ENCODE measurements at places on chromosomes 2 and 18. TPM values are rescaled to one million over a fixed set of nuclear protein-coding genes. Genes with fewer than 3 reads are reported as not detected.

GRCh38 chr2:230757476-230757875 is 44.8 kb downstream of the CAB39 start:
- no peak for DNase-seq

DNA sequence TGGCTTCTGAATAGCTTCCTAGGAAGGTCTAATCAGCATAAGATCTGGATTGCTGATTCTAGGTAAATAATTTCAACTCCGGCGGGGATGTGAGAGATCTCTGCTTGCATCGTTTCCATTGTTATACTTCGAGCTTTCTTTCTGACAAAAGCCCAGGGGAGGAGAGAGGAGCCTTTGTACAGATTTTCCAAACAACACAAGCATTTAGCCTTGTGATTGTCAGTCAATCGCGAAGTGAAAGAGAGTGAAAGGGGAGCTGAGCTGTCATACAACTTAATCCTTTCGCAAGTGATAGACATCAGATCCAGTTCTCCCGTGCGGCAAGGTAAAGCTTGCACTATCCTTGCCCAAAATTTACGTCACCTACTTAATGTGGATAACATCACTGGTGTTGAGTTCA is 26.2 kb downstream of the RALB start:
- DNase-seq = no peak

- no peak for DNase-seq
These were observed 146.6 kb upstream of the NCK2 start for GRCh38 chr2:105597806-105598803.

DNA sequence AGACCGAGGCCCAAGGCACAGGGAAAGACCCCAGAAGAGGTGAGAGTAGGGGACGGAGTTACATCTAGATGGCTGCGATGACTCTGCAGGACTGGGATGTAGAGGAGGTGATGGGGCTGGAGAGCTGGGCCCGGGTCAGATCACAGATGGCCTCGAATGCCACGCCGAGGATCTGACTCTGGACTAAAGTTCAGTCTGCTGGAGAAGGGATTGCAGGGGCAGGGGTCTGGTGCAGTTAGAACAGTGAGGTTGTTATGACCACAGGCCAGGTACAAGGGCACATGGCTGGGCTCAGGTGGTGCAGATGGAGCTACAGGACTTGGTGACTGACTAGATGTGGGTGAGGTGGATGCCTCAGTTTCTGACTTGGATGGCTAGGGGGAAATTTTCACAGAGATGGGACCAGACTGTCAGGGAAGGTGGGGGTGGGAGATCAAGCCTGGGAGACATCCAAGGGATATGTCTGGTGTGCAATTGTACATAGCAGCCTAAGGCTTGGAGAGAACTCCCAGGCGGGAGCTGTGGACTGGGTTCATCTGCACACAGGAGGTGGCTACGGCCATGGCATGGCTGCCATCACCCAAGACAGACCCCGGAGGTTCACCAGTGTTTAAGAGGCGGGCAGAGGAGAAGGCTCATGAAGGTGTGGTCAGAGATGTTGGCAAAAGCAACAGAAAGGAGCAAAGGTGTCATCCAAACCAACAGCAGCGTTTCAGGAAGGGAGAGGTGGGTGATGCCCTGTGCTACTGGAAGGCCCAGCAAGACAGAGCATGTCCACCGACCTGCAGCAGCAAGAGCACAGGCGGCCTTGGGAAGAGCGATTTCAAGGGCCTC is 66.9 kb downstream of the CIB4 start:
- DNase-seq = no peak

DNA sequence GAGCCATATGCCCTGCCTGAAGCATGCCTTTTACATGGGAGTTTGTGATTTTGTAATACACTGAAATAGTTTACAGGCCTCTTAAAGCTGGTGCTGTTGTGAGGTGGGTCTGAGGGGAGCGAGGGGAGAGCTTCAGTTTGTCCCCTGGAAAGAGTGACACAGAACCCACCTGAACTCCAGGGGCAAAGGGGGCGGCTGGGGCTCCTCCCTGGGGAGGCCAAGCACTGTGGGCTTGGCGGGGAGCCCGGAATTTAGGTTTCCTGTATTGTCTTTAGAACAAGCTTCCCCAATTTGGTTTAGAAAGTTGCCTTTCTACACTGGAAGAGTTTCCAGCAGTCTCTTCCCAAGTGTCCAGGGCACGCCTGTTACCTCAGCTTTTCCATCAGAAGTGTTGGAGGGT is 75.7 kb downstream of the VAPA start:
- no peak for DNase-seq

GRCh38 chr18:1267021-1267420 is 362.4 kb downstream of the ADCYAP1 start:
- no peak for DNase-seq

DNA sequence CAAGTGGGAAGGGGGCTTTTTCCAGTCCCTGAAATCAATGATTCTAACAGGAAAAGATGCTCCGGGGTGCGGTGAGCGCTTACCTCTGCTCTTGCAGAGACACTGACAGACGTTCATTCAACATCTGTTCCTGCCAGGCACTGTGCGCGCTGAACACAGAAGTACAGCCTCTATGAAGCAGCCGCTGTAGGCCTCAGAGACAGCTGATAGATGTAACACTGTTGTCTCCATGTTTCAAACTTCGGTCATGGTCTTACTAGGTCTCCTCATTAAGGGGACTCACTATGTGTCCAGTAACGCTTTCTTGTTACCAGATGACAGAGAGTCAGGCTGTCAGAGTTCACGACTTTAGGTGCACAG is 649 bp upstream of the CLIP4 start:
- no peak for DNase-seq

DNA sequence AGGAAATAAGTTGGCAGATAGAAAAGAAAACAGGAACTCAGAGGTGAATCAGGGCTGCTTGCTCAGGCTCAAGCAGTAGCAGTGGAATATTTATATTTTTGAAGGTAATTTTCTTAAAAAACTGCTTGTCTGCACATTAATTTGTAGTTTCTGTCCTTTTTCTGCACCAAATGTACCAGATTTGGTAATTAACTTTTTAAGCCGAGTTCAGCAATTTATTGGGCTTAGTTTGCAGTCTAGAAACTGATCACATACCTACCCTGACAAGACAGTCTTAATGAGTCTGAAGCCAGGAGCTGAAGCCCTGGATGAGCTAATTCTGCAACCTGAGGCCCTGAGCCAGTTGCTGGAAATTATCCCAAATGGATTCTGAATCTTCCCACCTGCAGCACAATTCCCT is 647.0 kb downstream of the TDRD15 start:
- DNase-seq = no peak

GRCh38 chr18:77170890-77171410 is 38.4 kb upstream of the MBP start:
- no peak for DNase-seq

DNA sequence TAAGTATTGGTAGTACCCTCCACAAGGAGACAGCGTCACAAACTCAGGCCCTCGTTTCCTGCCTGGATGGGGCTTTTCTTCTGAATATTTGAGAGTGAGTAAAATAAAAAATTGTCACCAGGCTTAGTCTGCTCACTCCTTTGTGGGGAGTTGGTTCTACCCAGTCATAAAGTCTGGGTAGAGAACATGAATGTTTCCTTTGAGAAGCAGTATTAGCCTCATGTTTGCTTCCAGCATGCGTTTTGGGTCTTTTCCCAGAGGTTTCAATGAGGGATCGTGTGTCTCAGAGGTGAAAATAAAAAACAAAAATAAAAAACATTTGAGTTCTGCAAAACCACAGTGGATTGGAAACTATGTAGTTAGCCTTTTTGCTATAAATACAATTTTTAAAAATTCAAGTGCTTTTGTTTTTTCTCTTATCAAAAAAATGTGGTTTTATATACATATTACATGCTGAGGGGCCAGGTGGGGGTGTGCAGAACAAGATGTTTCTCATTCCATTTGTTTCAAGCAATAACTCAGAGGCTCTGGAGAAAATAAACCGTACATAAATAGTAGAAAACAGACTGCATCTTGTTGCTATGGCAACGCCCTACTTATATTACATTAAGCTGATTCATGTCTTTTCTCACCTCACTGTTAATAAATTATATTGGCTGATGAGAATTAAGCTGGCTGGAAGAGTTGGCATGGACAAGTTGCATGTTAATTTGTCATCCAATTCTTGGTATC is 225.4 kb upstream of the FBXO11 start:
- no peak for DNase-seq

DNA sequence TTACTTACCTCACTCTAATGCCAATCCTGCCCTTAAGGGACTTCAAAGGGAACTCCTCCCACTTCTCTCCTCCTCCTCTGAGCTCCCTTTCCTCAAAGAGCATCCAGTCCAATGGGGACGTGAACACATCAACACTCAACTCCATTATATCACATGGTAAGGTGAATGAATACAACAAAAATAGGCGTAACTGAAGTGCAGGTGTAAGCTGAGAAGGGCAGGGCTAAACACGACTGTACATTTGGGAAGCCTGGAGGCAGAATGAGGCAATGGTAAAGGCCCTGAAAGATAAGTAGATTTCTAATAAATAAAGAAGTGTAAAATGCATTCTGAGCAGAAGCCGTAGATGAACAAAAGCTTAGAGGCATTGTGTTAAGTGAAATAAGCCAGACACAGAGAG is 226.1 kb upstream of the TRIB2 start:
- no peak for DNase-seq

DNA sequence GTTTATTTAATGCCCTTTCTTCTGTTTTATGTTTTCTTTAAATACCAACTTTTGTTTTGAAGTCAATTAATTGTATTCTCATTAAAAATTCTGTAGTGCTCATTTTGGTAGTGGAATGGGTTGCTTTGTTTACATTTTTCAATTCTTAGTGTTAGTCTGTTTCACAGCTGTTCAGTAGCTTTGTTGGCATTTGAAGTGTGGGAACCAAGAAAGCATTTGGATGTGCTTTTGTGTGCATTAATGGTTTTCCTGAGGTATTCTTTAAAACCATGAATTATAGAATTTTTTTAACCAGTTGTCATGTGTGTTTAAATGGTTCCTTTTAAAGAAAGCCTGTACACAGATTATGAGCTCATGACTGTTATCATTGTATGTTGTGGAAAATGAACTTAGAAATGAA is 19.7 kb downstream of the MIB1 start:
- no peak for DNase-seq

GRCh38 chr18:69574401-69574800 is 173.7 kb downstream of the DOK6 start:
- DNase-seq = no peak

DNA sequence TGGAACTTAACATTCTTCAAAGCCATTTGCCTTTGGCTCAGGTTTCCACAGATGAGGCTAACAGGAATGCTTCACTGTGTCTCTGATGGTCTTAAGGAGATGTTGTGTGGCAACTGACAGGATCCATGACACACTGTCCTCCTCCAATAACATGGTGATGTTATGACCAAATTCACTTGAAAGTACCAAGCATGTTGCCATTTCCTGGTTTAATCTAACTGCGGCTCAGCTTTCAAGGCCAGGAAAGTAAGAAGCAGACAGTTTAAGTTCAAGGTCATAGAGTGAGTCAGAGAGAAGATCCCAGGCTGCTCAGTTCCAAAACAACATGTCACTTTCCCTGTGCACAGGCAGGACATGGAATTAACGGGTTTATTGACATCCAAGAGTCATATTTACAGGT is 513.6 kb downstream of the STK39 start:
- DNase-seq = no peak

DNA sequence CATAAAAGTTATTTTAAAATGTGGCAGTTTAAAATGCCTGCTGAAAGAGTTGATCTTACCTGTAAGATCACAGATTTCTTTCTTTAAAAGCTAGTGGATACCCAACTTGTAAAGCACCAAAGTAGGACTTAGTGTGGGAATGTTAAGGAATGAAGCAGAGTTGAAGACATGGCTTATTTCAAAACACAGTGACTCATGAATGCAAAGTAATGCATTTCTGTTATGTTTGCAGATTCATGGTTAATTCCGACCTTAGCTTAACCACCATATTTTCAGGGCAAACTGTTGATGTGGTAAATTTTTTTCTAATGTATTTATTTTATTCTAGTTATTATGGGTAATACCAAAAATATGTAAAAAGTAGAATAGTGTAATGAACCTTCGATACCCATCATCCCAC is 206.8 kb upstream of the FOSL2 start:
- no peak for DNase-seq

Gene ID2
- total RNA-seq = 43.0 TPM

Gene MRO
- not detected for total RNA-seq

Gene LYG1
- total RNA-seq = 1.0 TPM

Gene CEP76
- total RNA-seq = 12.1 TPM

Gene ARMC9
- 0.81 TPM for total RNA-seq

Data from naive thymus-derived CD4-positive, alpha-beta T cell (primary cell).